ENCODE measurements at places on chromosomes 4 and X.

DNA sequence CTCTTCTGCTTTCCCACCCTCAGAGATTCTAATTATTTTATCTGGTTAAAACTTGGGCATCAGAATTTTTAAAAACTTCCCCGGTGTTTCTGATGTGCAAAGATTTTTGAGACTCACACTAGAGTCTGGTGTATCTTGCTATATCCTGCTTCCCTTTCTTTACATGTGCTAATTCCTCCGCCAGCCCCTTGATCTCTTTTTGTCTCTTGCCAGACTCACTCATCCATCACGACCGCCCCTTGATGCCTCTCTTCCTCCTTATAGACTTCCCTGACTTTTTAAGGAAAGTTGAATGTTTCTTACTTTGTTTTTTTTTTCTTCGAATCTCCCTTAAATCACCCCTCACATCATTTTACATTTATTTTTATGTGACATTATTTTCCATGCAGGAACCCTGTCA, 274.9 kb upstream of the PITX2 start:
- DNase-seq: no peak

DNA sequence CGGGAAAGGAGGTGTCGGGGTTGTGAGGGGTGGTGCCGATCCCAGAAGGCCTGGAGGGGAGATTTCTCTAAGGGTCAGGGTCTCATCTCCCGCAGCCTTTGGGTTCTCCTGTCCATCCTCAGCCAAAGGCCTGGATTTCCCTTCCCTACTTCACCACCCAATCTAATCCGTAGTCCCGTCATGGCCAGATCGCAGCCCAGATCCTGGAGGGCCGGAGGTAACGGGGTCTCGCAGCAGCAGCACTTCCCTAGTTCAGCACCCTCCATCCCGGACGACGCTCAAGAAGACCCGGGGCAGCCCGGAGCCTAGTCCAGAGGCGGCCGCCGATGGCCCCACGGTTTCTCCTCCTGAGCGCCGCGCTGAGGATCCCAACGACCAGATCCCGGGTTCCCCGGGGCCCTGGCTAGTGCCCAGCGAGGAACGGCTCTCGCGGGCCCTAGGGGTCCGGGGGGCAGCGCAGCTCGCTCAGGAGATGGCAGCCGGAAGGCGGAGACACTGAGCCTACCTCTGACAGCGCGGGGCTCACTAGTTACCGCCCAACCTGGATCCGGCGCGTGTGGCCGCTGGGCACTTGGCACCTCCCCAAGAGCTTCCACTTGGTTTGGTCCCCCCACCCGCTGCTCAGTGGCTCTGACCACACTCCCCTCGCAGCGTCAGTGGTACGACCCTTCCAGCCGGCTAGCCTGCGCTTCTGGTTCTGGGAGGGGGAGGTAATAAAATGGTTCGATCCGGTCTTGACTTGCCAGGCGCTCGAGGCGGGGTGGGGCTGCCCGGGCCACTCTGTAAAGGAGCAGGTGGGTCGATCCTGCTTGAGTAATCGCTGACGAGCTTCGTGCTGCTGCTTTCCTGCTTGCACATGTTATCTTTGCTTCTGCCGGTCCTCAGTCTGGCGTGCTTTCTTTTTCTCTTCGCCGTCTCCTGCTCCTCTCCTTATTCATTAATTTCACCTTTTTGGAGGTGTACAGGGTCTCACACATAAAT, 3.6 kb downstream of the MAGIX start:
- peak; percentile 61 for DNase-seq

GRCh38 chr4:49221209-49221608, 235.1 kb downstream of the CWH43 start:
- no peak for DNase-seq

- DNase-seq: no peak
Measured at GRCh38 chrX:104660092-104660491, 94.1 kb downstream of the IL1RAPL2 start.

GRCh38 chrX:15676886-15677285, 12.3 kb upstream of the CLTRN start:
- no peak for DNase-seq

GRCh38 chr4:106355193-106355592, 13.4 kb downstream of the GIMD1 start:
- DNase-seq: no peak

- no peak for DNase-seq
Measured at GRCh38 chr4:168134651-168135050, 42.3 kb downstream of the ANXA10 start.

GRCh38 chr4:20391198-20391597, 139.5 kb downstream of the SLIT2 start:
- DNase-seq: no peak

GRCh38 chrX:123493857-123494256, 239.0 kb downstream of the THOC2 start:
- DNase-seq: no peak

- no peak for DNase-seq
Measured at GRCh38 chr4:34371676-34372075, 1872.6 kb downstream of the ARAP2 start.

- DNase-seq: no peak
Measured at GRCh38 chr4:76108467-76109181, 34.1 kb downstream of the ART3 start.

DNA sequence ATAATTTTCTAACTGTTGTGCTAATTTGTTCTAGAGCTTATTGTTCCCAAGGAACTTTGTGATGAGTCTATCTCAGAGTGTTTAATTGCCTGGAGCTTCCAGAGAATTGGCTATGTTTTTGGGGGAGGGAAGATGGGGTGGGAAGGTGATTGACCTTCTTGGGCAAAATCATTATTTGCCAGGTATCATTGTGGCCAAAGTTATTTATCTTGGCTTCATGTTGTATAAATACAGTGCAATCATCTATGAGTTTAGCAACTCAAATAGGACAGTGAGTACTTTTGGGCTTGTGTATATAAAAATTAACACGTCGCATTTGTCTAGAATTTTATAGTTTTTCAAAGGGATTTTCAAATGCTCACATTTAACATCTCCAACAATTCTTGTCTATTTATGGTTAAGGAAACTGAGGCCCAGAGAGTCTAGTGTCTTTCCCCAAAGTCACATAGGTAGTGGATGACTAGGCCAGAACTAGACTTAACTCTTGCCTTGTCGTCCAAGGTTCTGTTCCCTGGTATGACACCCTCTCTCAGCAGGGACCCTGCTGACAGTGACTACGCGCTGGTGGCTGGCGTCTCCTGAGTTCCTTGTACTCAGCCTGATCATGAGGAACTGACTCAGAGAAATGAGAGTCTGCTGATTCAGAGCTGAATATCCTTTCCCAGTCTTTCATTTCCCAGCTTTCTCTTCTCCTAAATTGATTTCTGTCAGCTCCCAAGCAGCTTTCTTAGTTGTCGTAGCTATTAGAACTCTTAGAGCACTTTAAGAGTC, 27.7 kb downstream of the FNIP2 start:
- no peak for DNase-seq

DNA sequence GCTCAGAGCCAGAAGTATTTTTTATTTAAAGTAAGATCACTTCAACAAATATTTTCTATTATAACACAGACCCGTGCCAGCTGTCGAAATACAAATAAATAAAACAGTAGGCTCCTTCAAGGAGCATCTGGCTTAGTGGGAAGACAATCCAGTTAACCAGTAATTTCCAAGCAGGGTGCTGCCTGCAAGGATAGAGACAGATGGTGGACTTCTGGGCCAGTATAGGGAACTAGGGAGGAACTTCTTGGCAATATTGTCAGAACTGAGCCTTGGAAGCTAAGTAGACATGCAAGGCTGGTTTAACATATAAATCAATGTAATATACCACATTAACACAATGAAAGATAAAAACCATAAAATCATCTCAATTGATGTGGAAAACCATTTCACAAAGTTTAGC, 17.0 kb upstream of the MTMR1 start:
- DNase-seq: no peak

- DNase-seq: no peak
Measured at GRCh38 chr4:168440442-168441264, 39.6 kb downstream of the DDX60L start.

DNA sequence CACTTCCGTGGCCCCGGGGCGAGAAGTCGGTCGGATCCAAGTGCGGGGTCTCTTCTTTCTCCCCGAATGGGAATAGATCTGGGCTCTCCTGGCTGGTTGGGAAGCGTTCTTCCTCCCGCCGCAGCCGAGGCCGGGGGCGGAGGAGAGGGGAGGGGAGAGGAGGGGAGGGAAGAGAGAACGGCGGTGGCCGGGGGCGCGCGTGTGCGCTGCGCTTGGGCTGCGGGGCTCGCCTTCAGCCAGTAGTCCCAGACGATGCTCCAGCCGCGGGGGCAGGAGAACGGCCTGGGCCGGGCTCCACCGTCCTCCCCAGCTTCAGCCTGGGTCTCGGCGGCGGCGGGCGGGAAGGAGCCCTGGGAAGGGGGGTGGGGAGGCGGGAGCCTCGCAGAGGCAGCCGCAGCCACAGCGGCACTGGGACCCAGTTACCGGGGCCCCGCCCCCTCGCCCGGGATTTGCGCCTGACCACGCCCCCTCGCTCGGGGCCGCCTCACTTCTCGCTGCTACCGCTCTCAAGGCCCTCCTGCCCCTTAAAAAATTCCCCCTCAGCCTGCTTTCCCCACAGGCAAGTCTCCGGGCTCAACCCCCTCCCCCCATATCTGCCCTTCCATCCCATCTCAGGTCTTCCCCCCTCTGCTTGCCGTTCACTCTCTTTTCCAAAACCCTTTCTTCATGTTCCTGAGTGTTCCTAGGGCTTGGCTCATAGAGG, at the start of gene FGD1:
TSS of gene FGD1 (minus strand) at position 421 of the 703 bp plus-strand sequence. CDS start 802 bp downstream, outside the sequence.
- DNase-seq: peak; percentile 81
